ENCODE measurements at places on chromosomes 6 and 20.

DNA sequence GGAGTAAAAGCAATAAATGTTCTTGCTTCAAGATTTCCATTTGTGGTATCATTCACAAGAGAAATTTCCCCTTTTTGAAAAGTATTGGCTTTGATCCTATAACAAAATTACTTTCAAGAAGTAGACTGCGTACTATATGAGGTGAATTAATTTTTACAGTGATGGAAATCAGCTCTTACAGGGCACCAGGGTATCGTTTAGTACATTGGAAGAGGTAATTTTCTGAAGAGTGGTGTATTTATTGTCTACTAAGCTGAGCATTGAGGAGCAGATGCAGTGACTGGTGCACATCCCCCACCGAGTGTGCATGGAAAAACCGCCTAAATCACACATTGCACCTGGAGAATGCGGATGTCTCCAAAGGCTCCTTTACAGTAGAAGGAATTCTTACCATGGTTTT lies 209.5 kb downstream of the SAMD5 start:
- DNase-seq = no peak

- DNase-seq = peak; percentile 43
Observed at GRCh38 chr20:36491901-36492617, 49.3 kb upstream of the MYL9 start.

- DNase-seq = no peak
Observed at GRCh38 chr6:160926281-160927276, 65.0 kb upstream of the MAP3K4 start.

DNA sequence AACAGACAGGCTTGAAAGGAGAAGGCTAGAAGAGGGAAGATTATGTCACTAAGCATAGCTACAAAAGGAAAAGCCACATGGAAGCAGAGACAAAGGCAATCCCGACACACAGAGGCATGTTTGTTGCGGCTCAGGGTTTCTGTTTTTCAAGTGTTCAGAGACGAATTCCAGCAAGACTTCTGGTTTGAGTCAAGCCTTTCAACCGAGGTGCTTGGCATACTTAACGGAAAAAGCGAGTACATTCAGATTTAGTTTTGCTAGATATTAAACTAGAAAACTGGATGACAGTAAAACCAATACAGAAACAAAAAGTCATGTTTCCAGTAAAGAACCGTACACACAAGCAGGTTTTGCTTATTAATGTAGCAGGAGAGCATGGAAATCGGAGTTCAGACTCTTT lies 27.2 kb downstream of the MCUR1 start:
- DNase-seq = no peak

DNA sequence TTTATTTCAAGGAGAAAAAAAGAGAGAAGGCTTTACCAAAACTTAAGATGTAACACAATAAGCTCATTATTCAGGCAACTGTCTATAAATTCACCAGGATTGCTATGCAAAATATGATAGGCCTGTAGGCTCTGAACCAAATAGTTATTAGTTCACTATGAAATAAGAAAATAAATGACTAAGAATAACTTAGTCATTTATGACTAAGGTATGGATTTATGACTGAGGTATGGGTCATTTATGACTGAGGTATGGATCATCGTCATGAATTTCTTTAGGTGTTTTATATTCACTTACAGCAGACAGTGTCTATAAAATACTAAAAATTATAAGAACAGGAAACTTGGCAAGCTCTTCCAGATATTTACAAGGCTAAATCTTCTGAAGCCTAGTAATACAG lies 52.1 kb upstream of the SNX9 start:
- DNase-seq = no peak

GRCh38 chr20:36808317-36809257 lies 35.0 kb upstream of the DSN1 start:
- peak; percentile 62 for DNase-seq

- DNase-seq = no peak
Observed at GRCh38 chr6:169961772-169962561, 210.5 kb downstream of the ERMARD start.

DNA sequence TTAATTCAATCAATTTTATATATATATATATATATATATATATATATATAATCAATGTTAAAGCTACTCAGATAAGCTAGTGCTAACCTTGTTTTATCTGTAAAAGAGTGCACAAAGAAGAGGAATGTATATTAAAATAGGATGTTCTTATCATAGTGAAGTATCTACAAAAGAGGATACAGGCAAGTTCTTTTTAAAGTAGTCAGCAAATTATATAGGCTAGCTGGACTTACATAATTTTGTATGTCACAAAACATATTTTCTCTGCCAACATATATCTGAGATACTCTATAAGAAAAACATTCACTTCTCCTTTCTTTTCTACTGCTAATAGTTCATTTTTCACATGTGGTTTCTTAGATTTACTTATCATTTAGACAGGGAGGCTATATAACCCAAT lies 39.9 kb downstream of the KHDRBS2 start:
- DNase-seq = no peak

- DNase-seq = no peak
Observed at GRCh38 chr6:75943381-75943780, 129.1 kb downstream of the IMPG1 start.

GRCh38 chr6:678520-678919 lies 14.4 kb downstream of the EXOC2 start:
- DNase-seq = no peak

GRCh38 chr6:3916211-3916610 lies 67.0 kb downstream of the FAM50B start:
- no peak for DNase-seq

All from stimulated activated CD4-positive, alpha-beta T cell treated with anti-CD3 and anti-CD28 coated beads, Interleukin-15, amount 100 ng/mL, for 48 hours (primary cell).